Bone marrow (tissue), 2 donors: ENCODE measurements at places on chromosomes 1 and 21.

DNA sequence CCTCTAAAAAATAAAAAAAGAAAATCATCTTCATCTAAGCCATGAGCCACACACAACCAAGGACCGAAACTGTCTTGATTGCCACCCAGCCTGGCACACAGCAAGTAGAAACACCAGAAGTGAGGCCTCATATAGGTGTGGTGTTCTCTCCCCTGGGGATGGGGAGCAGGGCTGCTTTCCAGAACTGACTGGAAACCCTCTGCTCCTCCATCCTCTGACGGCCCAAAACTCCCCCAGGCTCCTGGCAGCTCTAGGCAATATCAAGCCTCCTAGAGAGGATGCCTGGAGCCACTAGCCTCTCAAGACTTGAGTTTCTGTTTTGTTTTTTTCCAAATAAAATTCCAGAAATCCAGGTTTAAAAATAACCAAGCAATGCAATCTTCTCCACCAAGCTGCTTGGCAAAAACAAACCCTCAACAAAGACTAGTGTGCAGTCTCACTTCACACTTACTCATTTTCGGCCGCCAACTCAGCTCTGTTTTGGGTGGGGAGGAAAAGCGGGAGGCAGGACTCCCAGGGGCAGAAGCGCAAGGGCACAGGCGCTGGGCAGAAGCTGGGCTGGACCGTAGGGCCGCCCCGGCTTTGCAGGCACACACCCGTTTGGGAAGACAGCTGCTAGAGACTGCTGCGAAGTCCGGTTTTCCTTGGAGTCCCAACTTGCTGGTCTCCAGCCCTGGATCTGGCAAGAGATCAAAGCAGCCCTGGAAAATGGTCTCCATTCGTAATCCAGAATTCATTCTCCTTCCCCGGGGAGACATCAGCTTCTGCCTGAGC is 78.2 kb upstream of the CAPZB start:
- DNase-seq: no peak

DNA sequence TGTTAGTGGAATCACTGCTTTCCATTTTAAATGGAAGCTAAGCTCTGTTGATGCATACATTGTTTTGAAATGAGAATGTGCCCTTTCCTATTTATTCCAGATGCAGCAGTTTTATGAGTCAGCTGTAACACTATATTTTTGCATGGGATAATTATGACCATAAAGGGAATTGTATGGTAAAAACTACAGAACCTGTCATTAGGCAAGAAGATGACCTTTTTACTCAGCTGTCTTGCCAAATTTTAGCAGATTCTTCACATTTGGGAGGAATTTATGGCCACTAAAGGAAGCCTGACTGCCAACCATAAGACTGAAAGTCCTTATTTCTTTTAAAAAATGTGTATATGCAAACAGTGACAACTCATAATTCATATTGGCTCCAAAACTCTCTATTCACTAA is 356.3 kb upstream of the PRMT6 start:
- DNase-seq: no peak

- peak; percentile 25 for DNase-seq
Observed at GRCh38 chr1:43329995-43330751, 7.4 kb upstream of the MPL start.

DNA sequence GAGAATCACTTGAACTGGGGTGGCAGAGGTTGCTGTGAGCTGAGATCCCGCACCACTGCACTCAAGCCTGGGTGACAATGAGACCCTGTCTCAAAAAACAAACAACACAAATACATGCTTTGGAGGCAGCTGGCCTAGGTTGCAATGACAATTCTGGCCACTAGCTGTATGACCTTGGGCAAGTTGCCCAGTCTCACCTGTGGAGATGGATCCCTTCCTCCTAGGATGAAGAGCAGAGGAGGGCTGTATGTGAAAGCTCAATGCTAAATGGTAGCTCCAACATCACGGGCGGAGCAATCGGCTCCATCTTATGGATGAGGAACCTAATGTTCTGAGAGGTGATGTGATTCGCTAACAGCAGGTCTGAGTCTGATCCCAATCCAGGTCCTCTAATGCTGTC is 20.6 kb downstream of the ADORA1 start:
- DNase-seq: no peak
